ENCODE measurements at places on chromosomes 3 and 15.

DNA sequence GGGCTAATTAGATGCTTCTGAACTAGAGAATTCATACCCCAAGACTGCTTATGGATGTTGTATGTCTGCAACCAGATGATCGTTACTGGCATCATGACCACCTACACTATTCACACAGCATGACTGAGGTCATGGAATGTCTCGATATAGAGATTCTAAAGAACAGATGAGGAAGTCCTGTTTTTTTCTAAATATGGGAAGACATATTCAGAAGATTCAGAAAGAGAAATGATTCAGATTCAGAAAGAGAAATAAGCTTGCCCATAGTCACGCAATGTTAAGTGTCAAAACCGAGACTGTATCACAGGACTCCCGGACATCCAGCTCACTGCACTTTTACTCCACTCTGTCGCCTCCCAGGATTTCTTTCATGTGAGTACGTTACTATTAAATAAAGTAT lies 136.2 kb downstream of the TPRG1 start:
- DNase-seq: no peak

DNA sequence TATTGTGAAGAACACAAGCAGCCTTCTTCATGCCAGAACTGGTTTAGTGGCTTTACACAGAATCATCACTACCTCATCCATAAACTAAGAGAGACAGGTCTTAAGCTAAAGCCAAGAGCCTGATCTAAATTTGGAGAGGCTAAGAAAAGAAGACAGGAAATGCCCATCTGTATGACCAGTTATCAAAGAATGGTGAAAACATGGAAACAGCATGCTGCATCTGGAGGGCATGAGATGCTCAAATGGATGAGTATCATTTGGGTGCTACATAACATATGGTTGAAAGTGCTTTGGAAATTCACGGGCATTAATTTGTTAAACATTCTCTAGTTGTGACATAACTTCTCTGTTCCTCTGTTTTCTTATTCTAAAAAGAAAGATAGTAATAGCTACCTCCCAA lies 112.5 kb downstream of the CPNE4 start:
- no peak for DNase-seq

- no peak for DNase-seq
Observed at GRCh38 chr15:97977734-97978133, 17.2 kb downstream of the ARRDC4 start.

GRCh38 chr3:14312375-14312774 lies 90.0 kb upstream of the SLC6A6 start:
- DNase-seq: no peak

GRCh38 chr15:85010071-85010385 lies 28.4 kb downstream of the PDE8A start:
- DNase-seq: no peak

GRCh38 chr3:83453056-83453455 lies 1505.7 kb upstream of the CADM2 start:
- no peak for DNase-seq

DNA sequence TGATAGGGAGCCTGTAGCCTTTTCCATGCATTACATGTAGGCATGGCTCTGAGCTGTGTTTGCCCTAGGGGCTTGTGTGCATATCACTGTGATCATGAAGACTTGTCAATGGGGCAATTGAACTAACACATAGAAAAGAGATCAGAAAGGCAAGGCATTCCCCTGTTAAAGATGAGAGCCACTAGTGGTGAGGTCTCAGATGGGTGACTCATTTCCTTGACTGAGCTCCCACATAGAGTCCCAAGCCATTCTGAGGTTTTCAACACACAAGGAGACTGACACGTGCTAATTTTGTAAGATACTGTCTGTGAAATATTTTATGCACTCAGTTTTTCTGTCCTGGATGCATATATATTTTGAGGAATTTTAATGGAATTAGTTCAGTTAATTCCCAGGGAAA lies 53.8 kb downstream of the SAMMSON start:
- no peak for DNase-seq

GRCh38 chr3:54358316-54358715 lies 236.0 kb downstream of the CACNA2D3 start:
- DNase-seq: no peak

DNA sequence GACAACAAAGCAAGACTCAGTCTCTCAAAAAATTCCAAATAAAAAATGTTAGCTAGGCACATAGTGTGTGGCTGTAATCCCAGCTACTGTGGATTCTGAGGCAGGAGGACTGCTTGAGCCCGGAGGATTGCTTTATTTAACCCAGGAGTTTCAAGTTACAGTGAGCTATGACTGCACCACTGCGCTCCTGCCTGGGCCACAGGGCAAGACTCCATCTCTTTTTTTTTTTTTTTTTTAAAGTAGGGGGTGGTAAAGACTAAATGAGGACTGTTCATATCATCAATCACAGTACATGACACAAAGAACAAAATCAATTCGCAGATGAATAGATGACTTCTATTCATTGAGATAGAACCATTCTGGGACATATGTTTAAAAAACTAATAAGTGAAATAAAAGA lies 48.1 kb downstream of the ACAP2 start:
- DNase-seq: no peak

DNA sequence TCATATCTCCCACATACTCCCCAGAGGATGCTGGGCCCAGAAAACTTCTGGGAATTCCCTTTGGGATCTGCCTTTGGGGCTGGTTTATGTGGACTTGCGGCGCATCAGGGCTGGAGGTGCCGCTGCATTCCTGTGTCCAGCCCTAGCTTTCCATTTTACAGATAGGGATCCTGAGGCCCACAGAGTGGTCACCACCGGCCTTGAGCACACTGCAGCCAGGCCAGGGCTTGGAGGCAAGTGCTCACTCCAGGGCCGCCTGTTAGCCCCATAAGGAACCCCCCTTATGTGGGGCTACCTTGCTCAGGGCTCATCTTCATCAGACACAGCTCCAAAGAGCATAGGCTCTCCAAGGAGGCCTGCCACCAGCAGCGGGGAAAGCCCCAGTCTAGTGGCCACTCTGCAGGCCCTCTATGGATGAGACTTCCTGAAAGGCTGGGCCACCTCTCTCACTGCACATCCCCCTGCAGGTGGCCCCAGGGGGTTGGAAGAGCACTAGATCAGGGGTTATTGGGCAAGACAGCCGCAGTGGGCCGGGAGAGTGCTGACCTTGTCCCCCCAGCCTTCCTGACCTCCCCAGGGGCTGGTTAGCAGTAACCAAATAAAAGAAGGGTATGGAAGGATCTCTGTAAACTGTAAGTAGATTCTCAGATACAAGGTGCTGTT lies 9.2 kb upstream of the ATP2B2 start:
- DNase-seq: no peak

DNA sequence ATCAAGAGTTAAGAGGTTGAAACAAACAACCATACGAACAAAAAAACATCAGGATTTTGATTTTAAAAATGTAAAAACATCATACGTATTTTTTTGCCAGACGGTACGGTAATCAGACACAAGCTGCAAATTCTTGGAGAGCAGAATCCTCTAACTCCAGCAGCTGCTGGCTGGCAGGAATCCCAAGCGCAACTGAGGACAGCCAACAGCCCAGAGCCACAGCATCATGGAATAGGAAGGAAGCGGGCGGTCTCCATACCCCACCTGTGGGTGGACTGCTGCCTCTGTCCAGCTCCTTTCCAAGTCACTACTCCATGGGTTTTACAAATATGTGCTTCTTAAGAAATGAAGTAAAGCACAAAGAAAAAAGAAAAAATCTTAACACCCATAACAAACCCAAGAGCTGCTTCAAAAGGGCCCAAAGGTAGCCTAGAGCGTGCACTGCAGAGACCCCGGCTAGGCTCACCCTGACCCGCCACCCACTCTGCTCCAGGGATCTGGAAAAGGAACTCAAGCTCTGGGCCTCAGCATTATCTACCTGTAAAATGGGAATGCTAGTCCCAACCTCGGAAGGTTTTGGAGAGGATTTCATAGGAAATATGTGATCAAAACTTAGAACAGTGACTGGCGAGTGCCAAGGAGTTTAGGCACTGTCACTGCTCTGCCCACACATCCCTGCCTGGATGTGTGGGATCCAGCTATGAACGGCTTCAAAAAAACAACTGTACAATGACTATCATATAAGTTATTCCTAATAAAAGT lies 33.4 kb downstream of the ZXDC start:
- DNase-seq: no peak

- DNase-seq: peak; percentile 51
Observed at GRCh38 chr3:100400419-100400779, 490 bp downstream of the TOMM70 start.

GRCh38 chr15:66039117-66039871 lies 170.0 kb downstream of the RAB11A start:
- DNase-seq: no peak

DNA sequence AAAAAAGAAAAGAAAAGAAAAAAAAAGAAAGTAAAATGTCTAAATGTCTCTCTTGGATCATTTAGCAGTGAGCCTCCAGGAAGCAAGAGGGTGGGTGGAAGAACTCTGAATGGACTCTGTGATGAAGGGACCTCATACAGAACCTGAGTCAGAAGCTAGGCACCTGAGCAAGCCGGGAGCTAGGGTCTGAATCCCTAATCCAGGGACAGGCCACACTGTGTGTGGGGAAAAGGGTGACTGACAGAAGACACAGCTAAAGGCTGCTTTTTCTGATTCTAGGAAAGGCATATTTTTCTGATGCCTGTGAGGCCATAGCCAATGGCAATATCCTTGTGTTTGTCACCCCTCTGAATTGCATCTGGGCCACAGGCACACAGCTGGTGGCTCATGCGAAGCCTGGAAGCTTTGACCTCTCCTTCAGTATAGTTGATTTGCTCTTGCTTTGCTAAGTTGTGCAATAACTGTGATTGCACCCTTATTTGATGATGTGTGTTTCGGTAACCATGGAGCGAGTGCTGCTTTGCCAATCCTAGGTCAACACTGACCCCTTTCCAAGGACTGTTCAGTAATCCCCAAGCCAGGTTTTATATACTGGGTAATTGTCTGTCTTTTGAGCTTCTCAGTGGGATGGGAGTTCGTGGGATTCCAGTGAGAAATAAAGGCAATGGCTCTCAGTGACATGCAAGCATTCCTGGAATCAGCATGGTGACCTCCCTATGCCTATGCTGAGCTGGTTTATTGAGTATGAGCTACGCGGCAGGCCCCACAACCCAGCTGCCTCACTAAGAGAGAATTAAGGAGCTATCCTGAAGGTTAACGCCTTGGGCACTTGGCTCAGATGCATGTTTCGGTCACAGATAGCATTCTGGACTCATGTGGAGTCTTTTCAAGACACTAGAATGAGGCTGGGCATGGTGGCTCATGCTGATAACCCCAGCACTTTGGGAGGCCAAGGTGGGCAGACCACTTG lies 49.0 kb upstream of the OSBPL11 start:
- DNase-seq: no peak

DNA sequence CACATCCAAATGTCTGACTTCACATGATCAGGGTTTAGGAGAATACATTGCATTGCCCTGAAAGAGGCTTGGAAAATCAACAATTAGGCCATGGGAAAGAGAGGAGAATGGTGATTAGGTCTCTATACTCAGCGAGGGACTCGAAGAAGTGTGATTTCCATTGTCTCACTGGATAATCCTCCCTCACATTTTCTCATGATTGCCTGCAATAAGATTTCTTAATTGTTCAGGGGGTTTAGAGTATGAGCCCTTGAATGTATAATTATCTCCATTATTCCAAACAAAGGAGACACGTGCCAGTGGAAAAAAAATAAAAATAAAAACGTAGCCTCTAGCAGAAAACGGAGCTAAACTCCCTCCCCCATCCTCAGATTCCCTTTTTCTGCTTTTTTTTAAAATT lies 173.2 kb downstream of the TPRG1 start:
- DNase-seq: no peak

DNA sequence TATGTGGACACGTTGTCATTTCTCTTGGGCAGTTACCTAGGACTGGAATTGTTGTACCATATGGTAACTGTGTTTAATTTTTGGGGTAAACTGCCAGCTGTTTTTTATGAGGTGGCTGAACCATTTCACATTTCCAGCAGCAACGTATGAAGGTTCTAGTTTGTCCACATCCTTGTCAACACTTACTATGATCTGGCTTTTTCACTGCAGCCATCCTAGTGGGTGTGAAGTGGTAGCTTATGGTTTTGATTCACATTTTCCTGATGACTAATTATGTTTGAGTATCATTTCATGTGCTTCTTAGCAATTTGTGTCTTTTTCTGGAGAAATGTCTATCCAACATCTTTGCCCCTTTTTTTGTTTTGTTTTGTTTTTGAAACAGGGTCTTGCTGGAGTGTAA lies 96.2 kb downstream of the VGLL4 start:
- no peak for DNase-seq
